Endothelial cell of coronary artery (primary cell): ENCODE measurements at places on chromosomes 13 and 19. TPM values are rescaled to one million over a fixed set of nuclear protein-coding genes. Genes with fewer than 3 reads are reported as not detected.

HS6ST3 gene
- under 0.01 and 0.90 TPM in 2 replicates for total RNA-seq

RASIP1 gene
- total RNA-seq = 54.5 and 70.3 TPM in 2 replicates

SEMA6B gene
- total RNA-seq = 115 and 121 TPM in 2 replicates

EXOC3L2 gene
- total RNA-seq = 0.66 and 2.1 TPM in 2 replicates

CALR3 gene
- total RNA-seq = not detected in 2 replicates

EPS8L1 gene
- total RNA-seq = 3.3 and 9.4 TPM in 2 replicates

GPC6 gene
- under 0.01 and 0.94 TPM in 2 replicates for total RNA-seq

SRRM5 gene
- total RNA-seq = under 0.01 TPM in 1 of 2 replicates, not detected in the other

MYBPC2 gene
- total RNA-seq = not detected in 2 replicates

UPK1A gene
- not detected in 2 replicates for total RNA-seq

FGF14 gene
- not detected in 2 replicates for total RNA-seq

MAG gene
- not detected in 2 replicates for total RNA-seq

YJEFN3 gene
- total RNA-seq = 0.18 and 0.38 TPM in 2 replicates

LILRB2 gene
- total RNA-seq = not detected in 2 replicates

SHC2 gene
- 2.6 and 4.5 TPM in 2 replicates for total RNA-seq

FAM124A gene
- total RNA-seq = 1.9 and 4.2 TPM in 2 replicates

ALOX5AP gene
- total RNA-seq = 0.09 TPM in 2 replicates

SOX1 gene
- not detected in 2 replicates for total RNA-seq

UBE2L5 gene
- not detected in 2 replicates for total RNA-seq

SCEL gene
- total RNA-seq = not detected in 2 replicates

ZNF555 gene
- 4.4 and 5.4 TPM in 2 replicates for total RNA-seq

TBC1D4 gene
- total RNA-seq = 37.6 and 45.3 TPM in 2 replicates

FCHO1 gene
- 0.38 and 0.63 TPM in 2 replicates for total RNA-seq

S1PR4 gene
- total RNA-seq = 0.47 and 1.1 TPM in 2 replicates

NTF4 gene
- total RNA-seq = not detected in 2 replicates

POLR1D gene
- 75.6 and 97.7 TPM in 2 replicates for total RNA-seq

ZNF625 gene
- 10.4 and 10.5 TPM in 2 replicates for total RNA-seq

DNAJC15 gene
- 17.5 and 20.5 TPM in 2 replicates for total RNA-seq

PODNL1 gene
- total RNA-seq = 0.09 TPM in 2 replicates

PRR19 gene
- total RNA-seq = 0.09 and 0.27 TPM in 2 replicates

COG6 gene
- total RNA-seq = 17.3 and 19.8 TPM in 2 replicates

ZNF441 gene
- total RNA-seq = 6.1 and 7.3 TPM in 2 replicates

ZNF550 gene
- 4.9 and 7.2 TPM in 2 replicates for total RNA-seq

OR10H1 gene
- total RNA-seq = not detected in 2 replicates

FBN3 gene
- not detected in 2 replicates for total RNA-seq

FUT1 gene
- total RNA-seq = 4.5 and 6.9 TPM in 2 replicates

ZNF544 gene
- 45.2 and 54.2 TPM in 2 replicates for total RNA-seq

ZNF230 gene
- 2.7 and 3.4 TPM in 2 replicates for total RNA-seq

OR4F17 gene
- total RNA-seq = 0.09 TPM in 1 of 2 replicates, not detected in the other

LAIR2 gene
- total RNA-seq = not detected in 2 replicates

NPAS1 gene
- 0.75 TPM in 1 of 2 replicates, not detected in the other for total RNA-seq

IGFL1 gene
- total RNA-seq = not detected in 2 replicates

DHDH gene
- 0.18 TPM in 1 of 2 replicates, not detected in the other for total RNA-seq

ZNF616 gene
- total RNA-seq = 6.8 and 8.6 TPM in 2 replicates

LMTK3 gene
- under 0.01 and 0.28 TPM in 2 replicates for total RNA-seq

ZNF560 gene
- total RNA-seq = under 0.01 and 0.47 TPM in 2 replicates

KIR3DL1 gene
- not detected in 2 replicates for total RNA-seq

FGF22 gene
- total RNA-seq = 0.09 TPM in 1 of 2 replicates, not detected in the other

LRRC25 gene
- not detected in 2 replicates for total RNA-seq

FAM216B gene
- total RNA-seq = not detected in 2 replicates

FGF9 gene
- total RNA-seq = not detected in 2 replicates

TMTC4 gene
- 28.7 and 36.2 TPM in 2 replicates for total RNA-seq

ZNF610 gene
- 1.4 and 2.1 TPM in 2 replicates for total RNA-seq

CAMSAP3 gene
- total RNA-seq = under 0.01 and 0.09 TPM in 2 replicates

CNN2 gene
- 187 and 190 TPM in 2 replicates for total RNA-seq

PLVAP gene
- total RNA-seq = 0.75 and 2.2 TPM in 2 replicates
